ENCODE measurements at places on chromosomes 1 and 21.

DNA sequence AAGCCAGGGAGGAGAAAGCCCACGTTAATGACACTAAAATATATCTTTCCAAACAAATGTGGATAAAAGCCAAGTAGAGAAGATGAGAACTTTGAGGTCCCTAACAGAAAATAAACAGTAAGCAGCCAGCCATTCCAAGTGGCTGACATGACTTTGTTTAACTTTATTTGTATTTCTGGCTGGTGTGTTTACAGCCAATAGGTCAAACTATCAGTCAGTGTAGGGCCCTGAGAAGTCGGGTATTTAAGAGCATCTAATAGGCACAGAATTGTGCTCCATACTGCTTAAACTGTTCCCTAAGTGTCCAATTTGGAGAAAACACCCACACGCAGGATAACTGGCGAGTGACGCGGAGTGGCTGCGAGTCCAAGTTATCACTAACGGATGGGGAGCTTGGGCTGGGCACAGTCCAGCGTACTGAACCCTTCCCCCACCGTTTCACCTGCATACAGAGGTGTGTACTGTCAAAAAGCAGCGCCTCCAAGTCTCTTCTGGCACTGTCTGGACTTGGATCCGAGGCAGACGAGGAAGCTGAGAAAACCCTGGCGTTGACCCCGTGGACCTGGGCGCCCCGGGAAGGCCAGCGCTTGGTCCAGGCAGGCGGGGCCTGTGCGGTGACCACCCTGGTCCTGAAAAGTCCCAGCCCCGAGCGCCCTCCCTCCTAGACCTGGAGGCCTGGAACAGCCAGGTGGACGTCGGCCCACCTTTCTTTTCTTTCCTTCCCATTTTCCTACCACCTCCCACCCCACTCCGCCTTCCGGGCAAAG lies 662 bp upstream of the LGALS8 start:
- no peak for DNase-seq

GRCh38 chr21:36966066-36966820 lies at the start of gene HLCS:
Gene HLCS, minus strand, starts transcription at chr21:36966669. Its CDS starts 31 bp downstream, at chr21:36966638.
- peak; percentile 68 for DNase-seq

- DNase-seq, result no peak
Measured at GRCh38 chr1:109466452-109467300, at the start of gene SYPL2. Gene SYPL2, plus strand, starts transcription at chr1:109466546. Its CDS starts 298 bp downstream, at chr1:109466844.

GRCh38 chr21:25791319-25791718 lies 56.5 kb downstream of the GABPA start:
- DNase-seq, result no peak

GRCh38 chr1:15288173-15288926 lies 41.3 kb downstream of the FHAD1 start:
- DNase-seq, result no peak

DNA sequence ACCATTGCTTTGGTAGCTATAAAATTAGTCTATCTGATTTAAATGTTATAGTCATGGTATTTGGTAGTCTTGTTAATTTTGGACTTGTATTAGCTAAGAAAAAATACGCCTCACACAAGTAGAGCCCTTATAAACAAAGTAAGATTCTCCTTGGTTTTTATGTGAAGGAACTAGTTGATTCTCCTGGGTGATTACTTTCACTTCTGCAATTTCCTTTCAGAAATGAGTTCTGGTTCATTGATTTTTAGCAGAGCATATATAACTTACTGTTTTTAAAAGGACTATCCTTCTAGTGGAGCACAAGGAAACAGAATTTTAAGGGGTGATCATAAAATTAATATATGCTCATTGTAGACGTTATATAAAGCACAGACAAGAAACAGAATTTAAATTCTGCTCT lies 120.1 kb downstream of the BACH1 start:
- no peak for DNase-seq

- DNase-seq, result no peak
Measured at GRCh38 chr1:31266547-31266946, 26.9 kb upstream of the NKAIN1 start.

DNA sequence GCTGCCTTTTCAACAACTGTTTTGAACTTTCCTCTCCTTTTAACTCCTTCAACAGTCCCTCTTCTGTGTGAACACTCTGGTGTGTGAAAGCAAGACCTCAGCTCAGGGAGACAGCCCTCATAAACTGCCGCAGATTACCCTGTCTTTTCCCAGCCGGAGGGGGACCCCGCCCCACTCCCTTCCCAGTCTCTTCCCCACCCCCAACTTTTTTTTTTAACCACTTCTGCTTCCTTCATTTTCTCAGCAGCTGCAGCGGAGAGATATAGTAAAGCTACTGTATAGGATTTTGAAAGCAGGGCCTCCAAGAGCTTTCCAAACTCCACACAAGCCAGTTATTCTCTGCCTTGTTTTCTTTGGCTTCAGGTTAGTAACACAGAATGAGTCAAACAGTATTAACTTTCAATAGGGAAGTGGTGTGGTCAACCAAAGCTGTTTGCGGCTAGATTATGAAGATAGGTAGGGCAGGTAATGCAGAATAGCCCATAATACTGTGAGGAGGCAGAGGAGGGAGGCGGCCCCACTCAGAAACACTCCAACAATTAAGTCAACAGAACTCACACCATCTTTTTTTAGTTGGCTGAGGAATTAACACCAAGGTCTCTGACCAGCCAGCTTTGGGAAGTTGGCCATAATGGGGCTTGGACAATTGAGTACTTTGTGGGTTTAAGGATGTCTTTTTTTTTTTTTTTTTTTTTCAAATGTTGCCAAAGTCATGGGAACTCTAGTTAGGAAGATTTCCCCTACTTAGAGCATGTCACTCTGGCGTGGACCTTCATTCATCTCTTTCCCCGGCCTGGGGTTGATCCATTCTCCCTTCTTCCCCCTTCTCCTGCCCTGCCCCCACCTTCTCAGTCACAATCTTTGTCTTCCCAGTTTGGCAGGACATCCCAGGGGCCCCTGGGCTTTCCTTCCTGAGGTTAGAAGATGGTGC lies 177.0 kb downstream of the CLIC6 start:
- no peak for DNase-seq

DNA sequence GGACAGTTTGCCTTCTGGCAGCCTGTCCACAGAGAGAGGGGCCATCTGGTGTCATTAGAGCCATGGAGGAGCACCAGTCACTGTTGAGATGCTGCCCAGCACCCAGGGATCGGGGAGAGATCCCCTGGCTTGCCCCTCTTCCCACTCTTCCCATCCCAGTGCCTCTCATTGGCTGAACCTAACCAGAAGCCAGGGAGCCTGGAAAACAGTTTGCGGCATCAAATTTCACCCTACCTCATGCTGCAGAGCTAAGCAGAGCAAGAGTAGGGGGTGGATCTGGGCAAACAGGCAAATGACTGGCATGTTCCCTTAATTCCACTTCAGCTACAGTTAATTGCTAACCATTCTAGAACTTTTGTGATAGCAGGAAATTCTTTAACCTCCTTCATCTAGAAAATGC lies 19.1 kb downstream of the TRAF5 start:
- no peak for DNase-seq

- DNase-seq, result no peak
Measured at GRCh38 chr1:66262208-66262963, 271.6 kb upstream of the SGIP1 start.

DNA sequence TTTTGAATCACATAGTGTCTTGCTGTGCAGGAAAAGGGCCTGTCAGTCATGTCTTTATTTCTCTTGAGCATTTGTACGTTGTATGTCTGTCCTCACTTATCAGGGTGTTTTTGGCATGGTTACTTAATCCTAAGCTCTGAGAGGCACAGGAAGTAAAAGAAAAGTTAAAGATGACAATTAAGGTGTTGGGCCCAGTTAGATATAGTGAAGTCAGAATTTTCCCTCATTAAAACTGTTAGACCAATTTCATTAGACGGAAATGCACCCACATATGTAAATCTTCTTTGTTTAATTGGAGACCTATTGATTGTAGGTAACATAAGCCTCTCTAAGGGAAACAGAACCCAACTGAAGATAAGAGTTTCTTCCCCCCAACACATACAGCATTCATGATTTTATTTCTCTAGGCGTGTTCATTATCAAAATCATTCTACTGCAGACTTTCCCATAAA lies 21.9 kb downstream of the NFIA start:
- DNase-seq, result no peak

DNA sequence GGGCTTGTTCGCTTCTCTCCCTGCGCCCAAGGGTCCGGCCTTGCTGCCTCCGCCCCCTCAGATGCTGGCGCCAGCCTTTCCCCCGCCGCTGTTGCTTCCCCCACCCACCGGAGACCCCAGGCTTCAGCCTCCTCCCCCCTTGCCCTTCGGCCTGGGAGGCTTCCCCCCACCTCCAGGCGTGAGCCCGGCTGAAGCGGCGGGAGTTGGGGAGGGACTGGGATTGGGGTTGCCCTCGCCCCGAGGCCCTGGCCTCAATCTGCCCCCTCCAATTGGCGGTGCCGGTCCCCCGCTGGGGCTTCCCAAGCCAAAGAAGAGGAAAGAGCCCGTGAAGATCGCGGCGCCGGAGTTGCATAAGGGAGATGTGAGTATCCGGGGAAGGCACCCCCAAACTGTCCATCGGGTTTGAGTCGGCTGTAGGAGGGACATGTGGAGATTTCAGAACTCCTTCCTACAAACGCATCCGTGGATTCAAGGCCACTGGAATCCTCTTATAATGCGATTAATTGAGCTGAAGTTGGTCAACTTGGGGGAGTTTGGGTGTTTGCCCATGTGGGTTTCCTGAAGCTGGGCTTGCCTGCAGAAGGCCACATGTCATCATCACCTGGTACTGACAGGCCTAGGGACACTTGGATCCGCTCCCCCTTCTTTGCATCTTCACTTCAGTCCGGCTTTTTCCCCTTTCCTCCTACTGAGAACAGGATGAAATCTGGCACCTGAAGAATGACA lies 707 bp downstream of the PRCC start:
- DNase-seq, result peak; percentile 65

- no peak for DNase-seq
Measured at GRCh38 chr21:44931501-44932407, 8.1 kb upstream of the SLX9 start.

GRCh38 chr1:206878456-206878855 lies 13.0 kb downstream of the IL20 start:
- no peak for DNase-seq

DNA sequence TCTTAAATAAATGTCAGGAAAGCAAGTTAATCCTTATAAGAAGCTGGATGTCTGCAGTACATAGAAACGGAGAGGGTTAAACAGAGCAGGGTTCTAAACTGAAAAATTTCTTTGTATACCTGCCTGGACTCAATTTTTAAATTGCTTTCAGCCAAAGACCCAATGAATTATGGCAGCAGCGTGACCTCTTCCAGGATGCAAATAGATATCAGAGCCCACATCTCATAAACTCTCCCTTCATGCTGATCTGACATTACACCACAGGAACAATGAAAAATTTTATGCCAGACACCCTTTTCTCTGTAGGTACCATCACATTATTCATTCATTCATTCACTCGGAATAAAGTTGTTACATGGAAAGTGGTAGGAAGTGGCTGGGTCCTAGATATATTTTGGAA lies 236.4 kb downstream of the NUF2 start:
- DNase-seq, result no peak

- DNase-seq, result no peak
Measured at GRCh38 chr1:55071477-55071876, 32.1 kb downstream of the PCSK9 start.

- peak; percentile 85 for DNase-seq
Measured at GRCh38 chr1:26287033-26287711, 7.3 kb downstream of the SH3BGRL3 start.

- no peak for DNase-seq
Measured at GRCh38 chr1:16010837-16011236, 6.8 kb downstream of the SRARP start.

GRCh38 chr1:117572546-117572945 lies 33.3 kb upstream of the TENT5C start:
- DNase-seq, result peak; percentile 6

DNA sequence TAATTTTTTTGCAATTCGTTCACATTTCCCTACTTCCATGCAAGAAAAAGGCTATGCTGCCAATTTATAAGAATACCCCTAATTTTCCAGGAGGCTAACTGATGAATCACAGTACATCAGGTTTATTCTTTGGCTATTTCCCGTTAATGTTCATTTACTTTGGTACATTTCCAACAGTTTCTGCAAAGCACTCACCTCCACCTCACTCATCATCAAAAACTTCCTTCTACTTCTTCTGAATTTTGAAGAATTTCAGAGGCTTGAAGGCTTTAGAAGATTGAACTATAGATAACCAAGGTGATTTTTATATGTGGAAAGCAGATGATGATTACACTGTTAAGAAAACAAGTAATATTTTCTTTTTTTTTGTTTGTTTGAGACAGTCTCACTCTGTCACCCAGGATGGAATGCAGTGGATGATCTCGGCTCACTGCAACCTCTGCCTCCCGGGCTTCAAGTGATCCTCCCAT lies 60.5 kb upstream of the HP1BP3 start:
- DNase-seq, result no peak

- DNase-seq, result no peak
Measured at GRCh38 chr21:45359451-45360217, 45.3 kb upstream of the COL18A1 start.

- DNase-seq, result no peak
Measured at GRCh38 chr21:34650861-34651431, 17.8 kb upstream of the CLIC6 start.

- DNase-seq, result no peak
Measured at GRCh38 chr21:29657240-29657989, 282.4 kb downstream of the GRIK1 start.

DNA sequence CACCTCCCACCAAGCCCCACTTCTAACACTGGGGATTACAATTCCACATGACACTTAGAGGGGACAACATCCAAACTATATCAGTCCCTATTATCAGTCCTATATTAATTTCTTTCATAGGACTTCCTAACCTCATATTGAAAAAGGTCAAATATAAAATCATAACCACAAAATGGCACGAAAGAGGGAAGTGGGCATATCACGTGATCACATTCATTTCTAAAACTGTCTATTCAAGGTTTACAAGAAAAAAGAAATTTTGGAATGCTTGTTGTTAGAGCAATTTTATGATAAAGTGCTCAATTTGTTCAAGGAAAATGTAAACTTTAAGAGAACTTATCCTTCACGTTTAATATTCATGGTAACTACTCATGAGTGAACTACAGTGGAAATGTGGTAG lies 13.2 kb upstream of the CDC7 start:
- no peak for DNase-seq

DNA sequence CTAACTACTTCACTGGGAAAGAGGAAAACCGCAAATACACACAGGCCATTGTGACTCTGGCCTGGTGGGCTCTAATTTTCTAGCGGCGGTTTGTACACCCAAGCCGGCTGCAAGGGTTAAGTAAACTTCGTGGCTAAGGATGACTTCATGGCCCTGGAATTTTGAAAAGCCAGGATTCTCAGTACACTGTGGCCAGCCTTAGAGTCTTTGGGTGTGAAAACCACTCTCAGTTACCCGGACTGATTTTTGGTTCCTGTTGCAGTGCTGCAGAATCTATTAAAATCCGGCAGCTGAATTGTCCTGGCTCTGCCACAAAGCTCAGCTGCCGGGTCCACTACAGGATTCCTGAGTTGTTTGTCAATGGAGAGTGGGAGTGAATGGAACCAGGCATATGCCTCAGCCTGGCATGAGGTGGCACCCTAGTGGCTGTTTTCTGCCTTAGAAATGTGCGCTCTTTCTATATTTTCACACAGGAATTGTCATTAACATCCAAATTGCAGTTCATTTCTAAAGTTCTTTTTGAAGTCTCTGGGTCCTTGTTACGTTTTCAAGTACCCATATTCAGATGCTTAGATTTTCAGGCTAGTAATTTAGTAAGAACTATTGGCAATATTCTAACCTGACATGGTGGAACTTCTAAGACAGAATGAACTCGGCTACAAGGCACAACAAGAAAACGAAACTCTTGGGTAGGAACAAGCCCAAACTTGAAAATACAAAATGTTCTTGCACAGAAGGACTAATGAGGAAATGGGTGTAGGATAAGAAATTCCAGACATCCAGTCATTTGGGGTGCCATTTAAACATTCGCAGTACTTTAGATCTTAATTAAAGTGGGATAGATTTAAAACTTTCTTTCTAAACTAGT lies 255.9 kb downstream of the NFIA start:
- no peak for DNase-seq

GRCh38 chr1:44624268-44624901 lies 49.9 kb downstream of the TMEM53 start:
- no peak for DNase-seq
